NCI-H1105 (cell line): ENCODE measurements at places on chromosomes 1 and 21.

DNA sequence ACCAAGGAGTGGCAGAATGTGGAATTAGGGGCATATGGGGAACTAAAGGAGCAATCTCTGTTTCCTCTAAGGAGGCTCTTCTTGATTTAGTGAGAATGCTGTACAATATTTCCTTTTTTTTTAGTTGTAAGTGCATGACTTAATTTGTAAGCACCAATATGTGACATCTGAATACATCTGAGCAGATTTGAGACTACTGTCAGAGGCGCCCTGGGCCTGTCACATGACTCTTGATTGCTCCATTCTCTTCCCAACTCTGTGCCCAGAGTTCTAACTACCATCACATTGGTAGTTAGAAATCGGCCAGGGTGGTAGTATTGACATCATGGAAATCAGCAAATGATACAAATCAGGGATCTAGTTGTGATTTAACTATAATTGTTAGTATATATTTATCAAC, 110.1 kb upstream of the LMO4 start:
- DNase-seq: no peak

DNA sequence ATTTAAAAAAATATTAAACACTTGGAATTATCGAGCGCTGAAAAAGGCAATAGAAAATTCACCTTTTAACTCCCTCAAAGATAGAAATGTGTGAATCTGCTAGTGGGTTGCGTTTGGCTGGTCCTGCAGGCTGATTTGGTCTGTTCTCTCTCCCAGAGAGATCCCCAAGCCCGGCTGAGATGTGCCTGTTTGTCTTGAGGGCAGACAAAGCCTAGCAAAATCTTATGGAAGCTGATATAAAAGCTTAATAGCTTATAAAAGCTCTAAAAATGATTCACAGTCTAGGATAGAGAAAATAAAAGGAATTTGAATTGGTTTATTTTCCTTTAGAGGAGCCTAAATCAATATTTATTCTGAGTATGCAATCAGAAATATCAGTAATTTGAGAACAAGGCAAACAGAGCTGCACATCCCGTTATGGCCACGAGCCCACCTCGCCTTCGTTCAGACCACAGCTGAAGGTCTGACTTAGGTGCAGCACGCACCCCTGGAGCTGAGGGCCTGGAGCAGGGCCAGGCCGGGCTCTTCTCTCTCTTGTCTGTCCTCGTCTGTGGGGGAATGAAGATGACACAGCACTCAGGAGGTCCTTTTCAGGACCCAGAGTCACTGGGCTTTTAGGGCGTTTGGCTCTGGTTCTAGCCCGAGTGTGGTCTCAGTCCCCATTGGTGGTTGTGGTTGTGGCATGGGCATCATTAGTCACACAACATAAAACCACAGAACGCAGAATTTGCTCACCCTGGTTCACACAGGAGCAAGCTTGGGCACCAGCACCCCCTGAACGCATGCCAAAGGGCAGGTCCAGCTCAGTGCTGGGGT, 18.6 kb downstream of the PDE9A start:
- DNase-seq: peak; percentile 30

DNA sequence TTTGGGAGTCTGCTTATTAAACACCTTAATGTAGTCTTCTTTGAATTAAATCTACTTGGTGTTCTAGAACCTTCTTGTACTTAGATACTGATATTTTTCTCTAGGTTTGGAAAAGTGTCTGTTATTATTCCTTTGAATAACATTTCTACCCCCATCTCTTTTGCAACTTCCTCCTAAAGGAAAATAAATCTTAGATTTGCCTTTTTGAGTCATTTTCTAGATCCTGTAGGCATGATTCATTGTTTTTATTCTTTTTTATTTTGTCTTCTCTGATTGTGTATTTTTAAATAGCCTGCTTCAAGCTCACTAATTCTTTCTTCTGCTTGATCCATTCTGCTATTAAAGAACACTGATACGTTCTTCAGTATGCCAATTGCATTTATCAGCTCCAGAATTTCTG, 155.9 kb upstream of the NEGR1 start:
- DNase-seq: no peak

GRCh38 chr1:183622884-183623785, 12.4 kb downstream of the ARPC5 start:
- peak; percentile 47 for DNase-seq

DNA sequence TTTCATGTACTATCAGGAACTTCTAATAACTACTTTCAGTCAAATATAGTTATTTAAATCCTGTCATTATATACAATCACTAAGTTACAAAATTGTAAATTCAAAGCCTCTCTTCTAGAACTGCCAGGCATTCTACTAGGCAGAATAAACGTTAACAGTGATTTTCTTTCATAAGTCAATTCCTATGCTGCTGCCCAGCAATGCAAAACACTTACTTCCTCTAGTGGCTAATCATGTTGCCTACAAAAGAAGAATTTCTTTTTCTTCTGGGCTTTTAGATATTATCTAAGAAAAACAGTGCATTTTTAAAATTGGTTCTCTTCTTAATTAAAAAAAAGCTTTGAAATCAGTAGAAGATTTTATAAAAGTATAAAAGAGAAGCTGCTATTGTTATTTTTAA, 509.8 kb upstream of the ADAMTS5 start:
- no peak for DNase-seq

- DNase-seq: no peak
These were observed 322.9 kb downstream of the DISC1 start for GRCh38 chr1:231949277-231950091.

- no peak for DNase-seq
These were observed 236.3 kb downstream of the FOXD2 start for GRCh38 chr1:47674189-47674588.

GRCh38 chr1:78096976-78097375, 51.2 kb downstream of the GIPC2 start:
- no peak for DNase-seq

DNA sequence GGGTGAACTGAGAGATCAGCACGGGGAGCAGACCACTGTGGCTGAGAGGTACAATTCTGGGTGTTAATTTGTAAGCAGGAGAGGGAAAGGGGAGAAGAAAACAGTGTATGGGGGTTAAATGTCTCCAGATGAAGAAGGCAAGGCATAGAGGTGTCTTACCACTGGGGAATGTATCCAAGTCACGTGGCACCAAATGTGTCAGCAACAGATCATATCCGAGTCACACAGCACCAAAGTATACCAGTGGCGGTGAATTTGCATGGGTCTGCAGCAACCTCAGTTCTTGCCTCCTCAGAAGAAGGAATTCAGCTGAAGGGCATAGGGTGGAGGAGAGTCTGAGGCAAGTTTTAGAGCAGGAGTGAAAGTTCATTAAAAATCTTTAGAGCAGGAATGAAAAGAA, 21.2 kb upstream of the SYCP1 start:
- DNase-seq: no peak

DNA sequence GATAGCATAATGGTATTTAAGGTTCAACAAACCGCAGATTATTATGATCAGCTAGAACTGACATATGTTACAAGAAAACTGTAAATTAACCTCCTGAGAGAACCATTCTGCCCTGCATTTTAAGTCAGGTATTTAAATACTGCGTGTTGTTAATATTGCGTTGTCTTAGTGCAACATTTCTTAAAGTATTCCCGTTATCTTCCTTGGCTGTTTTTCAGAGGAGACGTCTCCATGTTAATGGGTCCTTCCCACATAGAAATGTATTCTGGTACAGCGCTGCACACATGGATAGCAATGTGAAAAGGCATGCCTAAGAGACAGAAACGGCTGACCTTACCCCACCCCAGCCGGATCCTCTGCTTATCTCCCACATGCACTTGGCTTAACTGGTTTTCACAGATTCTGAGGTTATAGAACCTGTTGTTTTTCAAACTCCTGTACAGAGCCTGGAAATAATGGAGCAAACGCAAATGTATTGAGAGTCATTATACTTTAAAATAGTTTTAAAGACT, 22.8 kb upstream of the DEGS1 start:
- DNase-seq: no peak
